Activated gamma-delta T cell (primary cell): ENCODE measurements at places on chromosomes 7 and 10.

GRCh38 chr7:102222445-102222844, 64.2 kb upstream of the SH2B2 start:
- DNase-seq, result no peak

GRCh38 chr7:75795831-75796285, 17.7 kb downstream of the CCL24 start:
- DNase-seq, result no peak

DNA sequence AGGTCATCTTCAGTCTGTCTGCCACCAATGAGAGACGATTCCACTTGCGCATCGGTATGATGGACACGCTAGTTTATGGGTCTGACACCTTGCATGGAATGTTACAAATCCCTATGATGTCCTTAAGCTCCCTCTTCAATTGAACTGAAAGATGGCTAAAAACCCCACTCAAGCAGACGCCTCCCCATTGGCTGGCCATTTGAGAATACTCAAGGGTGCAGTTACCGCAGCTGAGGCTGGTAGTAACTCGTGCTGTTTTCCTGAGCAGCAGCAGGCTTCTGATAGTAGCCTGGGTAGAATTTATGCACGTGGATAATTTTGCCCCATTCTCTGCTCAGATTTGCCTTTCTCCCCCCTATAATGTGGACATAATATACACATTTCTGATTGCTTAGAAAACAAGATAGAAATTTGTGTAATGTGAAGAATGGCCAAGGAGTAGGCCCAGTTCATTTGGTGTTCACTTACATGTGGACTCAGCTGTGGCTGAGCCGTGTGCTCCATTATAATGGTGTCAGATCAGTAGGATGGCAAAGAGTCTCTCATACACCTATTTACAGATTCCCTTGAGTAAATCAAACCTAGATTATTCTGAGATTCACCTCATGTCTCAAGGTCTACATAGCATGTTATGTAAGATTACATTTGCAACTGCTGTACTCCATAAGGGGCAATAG, 142.8 kb downstream of the HIBADH start:
- no peak for DNase-seq

GRCh38 chr7:45103958-45104843, 7.3 kb downstream of the TBRG4 start:
- no peak for DNase-seq

GRCh38 chr7:104983076-104983577, 30.9 kb upstream of the KMT2E start:
- DNase-seq, result no peak
